ENCODE measurements at places on chromosomes 11 and 22. TPM values are rescaled to one million over a fixed set of nuclear protein-coding genes. Genes with fewer than 3 reads are reported as not detected.

DNA sequence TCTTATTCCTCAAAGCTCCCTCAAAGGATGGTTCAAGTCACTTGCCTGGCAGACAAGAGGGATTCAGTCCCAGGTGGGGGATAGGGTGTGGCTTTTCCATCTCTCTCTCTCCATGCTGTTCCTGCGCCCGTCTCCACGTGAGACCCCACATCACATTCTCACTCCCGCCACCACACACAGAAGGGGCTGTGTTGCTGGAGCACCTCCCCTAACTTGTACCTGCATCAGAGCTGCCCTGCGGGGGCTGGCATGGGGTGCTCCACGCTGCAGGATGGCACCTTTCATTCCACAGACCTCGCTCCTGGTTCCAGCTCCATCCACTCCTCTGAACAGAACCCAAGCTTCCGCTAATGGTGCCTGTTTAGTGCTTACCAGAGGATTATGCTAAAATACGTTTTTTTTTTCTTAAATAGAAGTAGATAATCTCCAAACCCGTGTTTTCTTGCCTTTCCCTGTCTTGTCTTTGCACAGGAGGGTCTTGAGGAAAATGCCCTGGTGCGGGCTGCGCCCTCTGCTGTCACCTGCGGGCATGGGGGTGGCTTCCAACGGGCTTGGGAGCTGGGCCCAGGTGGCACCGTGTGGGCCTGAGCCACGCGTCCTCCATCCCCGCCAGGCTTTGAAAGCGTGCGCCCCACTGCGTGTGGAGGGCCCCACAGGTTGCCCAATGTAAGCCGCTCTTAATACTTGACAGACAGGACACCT lies 985.6 kb downstream of the BRD1 start:
- H3K36me3 ChIP-seq, result no peaks in the 10 kb centered on the region
- no peaks in the 10 kb centered on the region for H3K27me3 ChIP-seq
- no peak for DNase-seq
- H3K27ac ChIP-seq, result no peak overlapping the region
- no peaks in the 10 kb centered on the region for H3K4me1 ChIP-seq

Gene XKR3
- not detected for polyA plus RNA-seq

DNA sequence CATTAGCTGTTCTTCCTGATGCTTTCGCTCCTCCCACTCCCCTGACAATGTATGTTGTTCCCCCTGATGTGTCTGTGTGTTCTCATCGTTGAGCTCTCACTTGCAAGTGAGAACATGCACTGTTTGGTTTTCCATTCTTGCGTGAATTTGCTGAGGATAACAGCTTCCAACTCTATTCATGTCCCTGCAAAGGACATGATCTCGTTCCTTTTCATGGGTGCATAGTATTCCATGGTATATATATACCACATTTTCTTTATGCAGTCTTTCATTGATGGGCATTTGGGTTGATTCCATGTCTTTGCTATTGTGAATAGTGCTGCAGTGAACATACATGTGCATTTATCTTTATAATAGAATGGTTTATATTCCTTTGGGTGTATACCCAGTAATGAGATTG lies 58.6 kb upstream of the RRM1 start:
- no peak overlapping the region for H3K27ac ChIP-seq
- no peaks in the 10 kb centered on the region for H3K27me3 ChIP-seq
- DNase-seq, result no peak
- H3K4me1 ChIP-seq, result no peaks in the 10 kb centered on the region
- H3K36me3 ChIP-seq, result no peaks in the 10 kb centered on the region

Gene MEN1
- polyA plus RNA-seq, result 19.1 TPM
